Motor neuron (in vitro differentiated cells): ENCODE measurements at places on chromosomes 3 and 15. TPM values are rescaled to one million over a fixed set of nuclear protein-coding genes. Genes with fewer than 3 reads are reported as not detected.

The MUSTN1 gene
- total RNA-seq, result not detected in 2 replicates

The GNAT1 gene
- total RNA-seq, result 0.96 TPM in 1 of 2 replicates, not detected in the other

The CXCR6 gene
- total RNA-seq, result 0.36 and 0.38 TPM in 2 replicates

The DUOX1 gene
- total RNA-seq, result 1.1 and 1.5 TPM in 2 replicates

The CPA3 gene
- total RNA-seq, result not detected in 2 replicates

The AMIGO3 gene
- total RNA-seq, result 0.56 and 1.2 TPM in 2 replicates

The TMC3 gene
- total RNA-seq, result 0.07 and 0.15 TPM in 2 replicates
